ENCODE measurements at places on chromosomes 13 and 19.

- DNase-seq, result no peak
These were observed 3.2 kb downstream of the TMIGD2 start for GRCh38 chr19:4298810-4299550.

DNA sequence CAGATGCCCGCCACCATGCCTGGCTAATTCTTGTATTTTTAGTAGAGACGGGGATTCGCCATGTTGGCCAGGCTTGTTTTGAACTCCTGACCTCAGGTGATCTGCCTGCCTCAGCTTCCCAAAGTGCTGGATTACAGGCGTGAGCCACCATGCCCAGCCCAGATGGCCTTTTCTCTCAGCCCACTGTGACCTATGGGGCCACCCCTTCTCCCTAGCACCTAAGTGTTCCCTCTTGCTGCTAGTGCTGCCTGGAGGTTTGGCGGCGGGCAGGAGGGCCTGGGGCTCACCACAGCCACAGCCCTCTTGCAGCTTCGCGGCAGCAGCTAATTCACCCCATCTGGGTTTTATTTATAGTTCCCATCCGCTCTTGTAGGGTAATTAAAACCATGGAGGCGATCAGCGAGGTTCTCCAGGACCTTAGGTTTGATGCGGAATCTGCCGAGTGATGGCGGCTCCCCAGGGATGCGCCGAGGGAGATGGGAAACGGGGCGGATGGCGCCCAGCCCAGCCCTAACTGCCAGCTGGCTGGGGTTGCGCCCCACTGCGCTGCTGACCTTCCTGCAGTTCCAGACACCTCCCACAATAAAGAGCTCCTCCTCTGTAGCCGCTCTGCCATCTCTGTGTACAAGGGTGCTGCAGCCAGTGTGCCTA is 3.3 kb downstream of the REX1BD start:
- peak; percentile 48 for DNase-seq

DNA sequence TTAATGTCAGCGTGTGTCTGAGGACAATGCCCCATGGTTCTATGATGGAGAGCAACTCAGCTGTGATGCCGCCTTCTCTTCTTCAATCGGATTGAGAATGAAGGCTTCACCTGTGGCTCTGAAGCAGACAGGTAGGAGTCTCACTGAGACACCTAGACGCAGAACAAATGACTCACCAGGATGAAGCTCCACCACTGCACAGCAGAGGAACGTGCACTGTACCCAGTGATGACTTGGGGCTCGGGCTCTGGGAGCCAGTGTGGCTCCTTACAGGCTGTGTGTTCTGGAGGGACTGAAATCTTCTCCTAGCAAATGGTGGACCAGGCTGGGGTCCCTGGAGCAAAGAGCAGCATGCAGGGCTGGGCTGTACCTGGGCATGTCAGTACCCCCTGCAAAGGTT is 44.0 kb downstream of the CCDC70 start:
- DNase-seq, result no peak

GRCh38 chr13:75836441-75836840 is 200.3 kb downstream of the LMO7 start:
- no peak for DNase-seq

- peak; percentile 92 for DNase-seq
These were observed 1.9 kb upstream of the FXYD7 start for GRCh38 chr19:35140962-35141836.

- DNase-seq, result peak; percentile 84
These were observed 7.3 kb downstream of the SIGLEC9 start for GRCh38 chr19:51131780-51132680.

- DNase-seq, result peak; percentile 66
These were observed 3.9 kb upstream of the PCDH17 start for GRCh38 chr13:57627663-57628062.

- no peak for DNase-seq
These were observed 7.5 kb downstream of the IZUMO2 start for GRCh38 chr19:50155520-50156109.

DNA sequence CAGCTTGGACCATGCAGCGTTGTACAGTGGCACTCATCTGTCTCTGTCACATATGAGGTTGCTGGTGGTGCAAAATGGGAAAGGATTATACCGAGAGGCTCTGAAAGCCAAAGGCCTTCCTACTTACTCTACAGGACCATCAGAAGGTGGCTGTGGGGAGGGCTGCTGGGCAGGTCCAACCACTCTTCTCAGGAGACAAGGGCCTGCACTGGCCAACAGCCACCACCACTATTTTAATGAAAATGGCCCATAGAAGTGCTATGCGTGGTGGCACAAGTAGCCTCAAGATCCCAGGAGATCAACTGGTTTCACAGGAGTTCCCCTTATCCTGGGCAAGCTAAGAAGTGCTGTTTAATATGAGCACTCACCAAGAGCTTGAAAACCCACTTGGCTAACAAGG is 52.3 kb downstream of the MRPL57 start:
- DNase-seq, result no peak

GRCh38 chr19:13209484-13210338 is 59.5 kb downstream of the IER2 start:
- DNase-seq, result no peak

DNA sequence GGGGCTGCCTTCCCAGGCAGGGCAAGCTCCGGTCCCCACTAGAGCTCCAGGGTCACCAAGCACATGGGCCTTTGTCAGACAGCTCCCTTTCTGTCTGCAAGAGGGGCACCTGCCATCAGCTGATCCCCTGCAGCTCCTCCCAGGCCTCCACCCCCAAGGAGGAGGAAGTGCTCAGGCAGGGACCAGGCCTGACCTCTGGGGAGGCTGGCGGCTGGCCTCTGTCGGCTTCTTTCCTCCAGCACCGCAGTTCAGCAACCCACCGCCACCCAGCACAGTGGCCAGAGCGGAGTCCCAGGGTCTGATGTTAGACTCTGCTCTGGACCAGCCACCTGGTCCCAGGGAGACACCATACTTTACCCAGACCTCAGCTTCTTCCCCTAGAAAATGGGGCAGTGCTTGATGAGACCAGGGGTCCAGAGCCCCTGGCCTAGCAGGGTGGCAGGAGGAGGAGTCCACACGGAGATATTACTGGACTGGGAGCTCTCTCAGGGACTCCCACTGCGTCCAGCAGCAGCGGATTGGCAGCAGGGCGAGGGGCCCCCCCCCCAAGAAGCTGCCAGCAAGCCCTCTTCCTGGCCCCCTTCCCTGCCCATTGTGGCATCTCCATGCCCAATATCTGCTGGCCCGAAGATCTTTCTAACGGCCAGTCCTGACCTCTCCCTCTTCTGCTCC is 24.1 kb downstream of the NKPD1 start:
- DNase-seq, result no peak

- DNase-seq, result no peak
These were observed 85.0 kb downstream of the TDRD3 start for GRCh38 chr13:60482012-60482411.

DNA sequence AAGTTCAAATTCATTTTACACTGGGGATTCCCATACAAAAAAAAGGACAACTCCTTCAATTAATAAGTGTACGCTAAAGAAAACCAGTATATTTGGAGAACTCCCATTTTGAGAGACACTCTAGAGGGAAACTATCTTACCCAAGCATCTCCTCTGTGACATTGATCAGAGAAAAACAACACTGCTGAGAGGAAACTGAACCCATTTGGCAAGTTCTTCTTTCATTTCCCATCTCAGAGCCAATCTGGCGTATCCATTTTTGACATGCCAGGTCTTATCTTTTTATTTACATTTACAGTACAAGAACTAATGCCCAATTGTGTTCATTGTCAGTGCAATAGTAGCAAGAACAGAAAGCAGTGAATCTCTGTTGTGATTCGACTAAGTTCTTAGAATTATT is 30.1 kb downstream of the LIG4 start:
- no peak for DNase-seq

DNA sequence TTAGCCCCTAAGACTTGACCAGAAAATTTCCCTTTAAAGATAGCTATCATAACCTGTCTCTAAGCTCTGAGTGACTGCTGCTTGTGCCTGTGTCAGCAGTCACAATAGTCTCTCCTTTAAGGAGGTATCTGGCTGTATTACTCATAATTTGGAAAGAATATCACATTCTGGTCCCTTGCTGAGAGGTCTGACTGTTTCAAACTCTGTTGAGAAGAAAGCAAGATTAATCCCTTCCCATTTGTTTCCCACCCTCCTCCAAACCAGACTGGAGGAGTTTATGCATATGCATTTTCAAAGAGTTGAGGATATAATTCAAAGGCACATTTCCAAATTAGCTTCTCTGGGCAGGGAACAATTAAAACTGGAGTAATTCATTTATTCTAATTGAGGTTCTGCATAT is 2.3 kb downstream of the HTR2A start:
- no peak for DNase-seq

- DNase-seq, result no peak
These were observed 2.6 kb downstream of the GARRE1 start for GRCh38 chr19:34256835-34257558.

- DNase-seq, result no peak
These were observed 9.2 kb downstream of the CLIP3 start for GRCh38 chr19:36023432-36023831.

- peak; percentile 20 for DNase-seq
These were observed 391.3 kb downstream of the EFNB2 start for GRCh38 chr13:106143930-106144709.

DNA sequence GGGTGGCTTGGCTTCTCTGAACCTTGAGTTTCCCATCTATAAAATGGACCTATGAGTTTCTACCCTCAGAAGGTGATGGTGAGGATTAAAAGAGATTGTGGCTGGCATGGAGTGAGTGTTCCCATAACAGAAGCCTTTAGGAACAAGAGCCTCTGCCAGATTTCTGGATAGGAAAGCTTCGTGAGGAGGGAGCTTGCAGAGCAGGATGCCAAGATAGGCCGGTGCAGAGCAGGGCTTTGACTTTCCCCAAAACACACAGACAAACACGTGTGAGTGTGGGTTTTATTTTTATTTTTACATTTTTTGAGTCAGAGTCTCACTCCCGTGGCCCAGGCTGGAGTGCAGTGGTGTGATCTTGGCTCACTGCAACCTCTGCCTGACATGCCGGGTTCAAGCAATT is 3.7 kb upstream of the CNN1 start:
- no peak for DNase-seq

DNA sequence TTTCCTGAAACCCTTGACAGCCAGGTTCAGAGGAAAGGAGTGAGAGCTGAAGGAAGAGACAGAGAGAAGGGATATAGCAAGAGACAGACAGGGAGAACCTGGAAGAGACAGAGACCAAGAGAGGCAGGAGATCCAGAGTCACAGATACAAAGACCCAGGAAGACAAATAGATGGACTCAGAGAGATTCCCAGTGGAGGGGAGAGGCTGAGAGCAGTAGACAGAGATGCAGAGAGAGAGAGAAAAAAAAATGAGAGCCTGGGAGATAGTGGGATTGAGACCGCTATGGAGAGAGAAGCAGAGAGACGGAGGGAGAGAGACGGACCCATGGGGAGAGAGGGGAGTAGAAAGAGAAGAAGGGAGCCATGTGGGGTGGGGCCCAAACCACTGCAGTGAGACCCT is 763 bp downstream of the FXYD7 start:
- DNase-seq, result no peak

GRCh38 chr13:34620074-34620850 is 321.8 kb upstream of the NBEA start:
- peak; percentile 69 for DNase-seq

DNA sequence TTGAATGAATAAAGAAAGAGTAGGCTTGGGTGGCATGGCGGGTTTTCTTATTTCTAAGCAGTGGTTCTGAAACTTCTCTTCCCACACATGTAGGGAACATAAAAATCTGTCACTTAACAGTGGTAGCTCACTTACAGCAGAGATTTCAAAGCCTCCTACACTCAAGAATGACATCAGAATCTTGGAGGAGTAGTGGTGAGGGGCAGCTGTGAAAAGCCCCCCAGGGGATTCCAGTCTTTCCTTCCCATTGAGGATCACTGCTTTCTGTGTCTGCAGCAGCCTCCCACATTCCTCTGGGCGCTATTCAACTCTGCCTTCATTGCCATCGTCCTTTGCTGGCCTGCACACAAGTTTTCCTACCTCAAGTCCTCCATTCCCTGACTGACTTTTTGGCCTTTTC is 8.6 kb upstream of the NEK5 start:
- no peak for DNase-seq

GRCh38 chr19:848386-848921 is 3.6 kb upstream of the ELANE start:
- no peak for DNase-seq

- DNase-seq, result no peak
These were observed 29.0 kb downstream of the RANBP3 start for GRCh38 chr19:5948752-5949564.

- peak; percentile 72 for DNase-seq
These were observed 43.9 kb downstream of the SIAH3 start for GRCh38 chr13:45807520-45808099.

GRCh38 chr13:46179491-46179908 is 2.5 kb downstream of the LCP1 start:
- DNase-seq, result no peak

DNA sequence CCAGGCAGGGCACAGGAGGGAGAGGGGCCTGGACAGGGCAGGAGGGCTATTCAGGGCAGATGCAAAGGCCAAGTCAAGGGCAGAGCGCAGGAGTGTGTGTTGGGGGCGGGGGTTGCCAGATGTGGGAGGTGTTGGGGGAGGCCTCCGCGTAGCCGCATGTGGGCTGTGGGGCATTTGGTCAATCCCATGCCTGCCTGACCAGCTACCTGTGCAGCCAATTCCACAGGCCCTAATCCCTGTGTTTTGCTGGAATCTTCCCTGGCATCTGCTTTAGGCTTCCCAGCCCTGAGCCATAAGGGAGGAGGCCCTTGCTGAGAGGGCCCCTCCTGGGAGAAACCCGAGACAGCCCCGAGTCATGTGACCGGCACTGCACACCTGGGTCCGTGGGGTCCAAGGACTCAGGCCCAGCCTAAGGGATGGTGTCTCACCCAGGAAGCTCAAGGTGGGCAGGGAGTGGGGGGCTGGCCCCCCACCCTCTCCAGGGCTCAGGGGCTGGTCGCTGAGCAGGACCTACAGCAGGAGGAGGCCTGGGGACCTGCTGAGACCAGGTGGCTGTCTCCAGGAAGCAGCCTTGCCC is 20.3 kb downstream of the RFX1 start:
- no peak for DNase-seq

- peak; percentile 36 for DNase-seq
These were observed 25.5 kb downstream of the FGF21 start for GRCh38 chr19:48780631-48781391.

GRCh38 chr13:98885600-98885999 is 92.3 kb downstream of the DOCK9 start:
- no peak for DNase-seq

GRCh38 chr13:108987517-108987916 is 358.1 kb downstream of the MYO16 start:
- peak; percentile 22 for DNase-seq

- no peak for DNase-seq
These were observed 73.0 kb downstream of the NALCN start for GRCh38 chr13:101343128-101343787.

GRCh38 chr19:32264568-32264967 is 80.8 kb upstream of the ZNF507 start:
- no peak for DNase-seq

DNA sequence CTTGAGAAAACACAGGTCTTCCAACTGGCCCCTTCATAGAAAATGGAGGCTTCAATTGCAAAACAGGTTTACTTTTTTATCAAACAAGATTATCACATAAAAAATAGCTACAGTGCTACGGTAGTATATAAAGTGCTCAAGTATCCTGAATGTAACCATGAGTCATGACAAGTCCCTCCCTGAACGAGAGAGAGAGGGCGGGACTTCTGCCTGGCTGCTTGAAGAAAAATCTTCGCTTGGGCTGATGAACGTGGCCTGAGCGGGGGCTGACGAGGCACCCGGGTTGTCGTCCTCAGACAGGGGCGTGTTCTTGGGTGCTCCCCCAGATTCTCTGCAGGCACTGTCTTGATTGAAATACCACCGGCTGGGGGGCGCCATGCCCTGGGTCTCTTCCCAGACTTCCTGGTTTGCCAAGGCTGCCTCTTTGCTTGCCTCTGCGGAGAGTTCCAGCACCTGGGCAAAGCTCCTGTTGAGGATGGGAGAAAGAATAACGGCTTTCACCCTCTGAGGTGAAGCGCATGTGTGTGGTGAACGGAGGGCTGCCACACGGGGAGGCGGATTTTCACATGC is 23.2 kb upstream of the CPAMD8 start:
- no peak for DNase-seq

Data from eye (tissue), 1 donor.